ENCODE measurements at places on chromosomes 12 and 14.

GRCh38 chr12:50110762-50111351 is 1.2 kb upstream of the COX14 start:
- peak; percentile 62 for DNase-seq

GRCh38 chr14:61111209-61111665 is 130.2 kb downstream of the SLC38A6 start:
- no peak for DNase-seq

GRCh38 chr12:52655720-52656124 is 3.7 kb upstream of the KRT2 start:
- DNase-seq, result no peak

DNA sequence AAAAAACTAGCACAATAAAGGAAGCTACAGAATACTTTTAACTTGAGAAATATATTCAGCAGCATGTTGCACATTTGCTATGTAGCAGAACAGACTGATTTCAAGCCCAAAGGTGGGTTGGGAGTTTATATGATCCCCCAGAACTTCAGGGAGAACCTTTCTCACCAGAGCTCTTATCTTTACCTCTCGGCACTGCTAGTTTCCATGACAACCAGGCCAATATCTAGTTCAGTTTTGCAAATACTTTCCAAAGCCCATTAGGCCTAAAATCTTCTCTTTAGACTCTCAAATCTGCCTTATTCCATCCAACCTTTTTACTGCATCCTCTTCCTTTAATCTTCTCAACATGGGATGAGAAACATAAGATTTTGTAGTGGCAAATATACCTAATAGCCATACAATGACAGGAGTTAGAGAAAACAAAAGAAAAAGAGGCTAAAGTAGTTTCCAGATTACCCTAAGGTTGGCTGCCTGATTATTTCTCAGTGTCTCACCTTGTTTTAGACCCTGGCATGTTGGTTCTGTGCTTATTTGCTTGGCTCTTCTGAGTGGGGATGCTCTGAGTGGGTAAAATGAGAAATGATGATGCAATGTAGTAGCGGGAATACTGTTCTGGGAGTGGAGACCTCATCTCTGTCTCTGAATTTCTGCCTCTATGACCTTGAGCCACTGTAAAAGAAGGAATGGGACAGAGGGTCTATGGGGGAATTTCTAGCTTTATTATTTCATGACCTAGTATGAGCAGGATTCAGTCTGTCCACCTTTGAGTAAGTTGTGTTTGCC is 427.6 kb upstream of the STXBP6 start:
- DNase-seq, result no peak

GRCh38 chr14:76779221-76780057 is 18.2 kb downstream of the VASH1 start:
- no peak for DNase-seq

DNA sequence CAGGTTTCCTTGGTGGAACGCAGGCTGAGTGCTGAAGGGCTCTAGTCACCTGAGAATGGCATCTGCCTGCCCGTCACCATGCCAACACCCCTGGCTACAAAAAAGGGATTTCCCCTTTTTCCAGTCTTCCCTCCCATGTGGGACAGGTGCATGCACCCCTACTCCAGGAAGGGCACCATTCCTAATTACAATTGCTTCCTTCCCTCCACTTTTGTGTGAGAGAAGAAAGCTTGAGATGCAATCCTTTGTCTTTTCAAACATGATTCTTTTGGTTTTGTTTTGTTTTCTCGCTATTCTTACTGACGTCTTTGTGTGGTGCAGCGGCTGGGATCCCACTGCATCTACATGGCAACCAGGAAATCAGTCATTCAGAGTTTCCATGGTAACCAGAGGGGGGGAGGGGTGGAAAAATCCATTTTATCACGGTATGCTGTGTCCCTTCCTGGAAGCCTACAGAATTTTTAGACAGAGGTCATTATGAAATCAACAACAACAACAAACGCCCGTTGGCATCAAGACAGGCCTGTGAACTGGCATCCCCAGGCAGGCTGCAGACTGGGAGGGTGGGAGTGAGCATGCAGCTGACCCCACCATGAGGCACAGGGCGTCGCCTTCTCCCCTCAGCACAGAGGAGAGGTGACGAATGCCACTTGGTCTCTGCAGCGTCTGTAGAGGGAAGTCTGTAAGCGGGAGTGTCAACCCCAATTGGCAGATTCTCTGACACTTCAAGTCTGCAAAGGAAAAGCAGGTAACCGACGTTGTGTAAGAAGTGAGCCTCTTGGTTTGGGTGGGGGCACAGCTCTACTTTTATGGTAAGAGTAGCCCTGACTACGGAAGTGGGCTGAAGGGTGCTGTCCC is 13.6 kb upstream of the GNG2 start:
- no peak for DNase-seq

DNA sequence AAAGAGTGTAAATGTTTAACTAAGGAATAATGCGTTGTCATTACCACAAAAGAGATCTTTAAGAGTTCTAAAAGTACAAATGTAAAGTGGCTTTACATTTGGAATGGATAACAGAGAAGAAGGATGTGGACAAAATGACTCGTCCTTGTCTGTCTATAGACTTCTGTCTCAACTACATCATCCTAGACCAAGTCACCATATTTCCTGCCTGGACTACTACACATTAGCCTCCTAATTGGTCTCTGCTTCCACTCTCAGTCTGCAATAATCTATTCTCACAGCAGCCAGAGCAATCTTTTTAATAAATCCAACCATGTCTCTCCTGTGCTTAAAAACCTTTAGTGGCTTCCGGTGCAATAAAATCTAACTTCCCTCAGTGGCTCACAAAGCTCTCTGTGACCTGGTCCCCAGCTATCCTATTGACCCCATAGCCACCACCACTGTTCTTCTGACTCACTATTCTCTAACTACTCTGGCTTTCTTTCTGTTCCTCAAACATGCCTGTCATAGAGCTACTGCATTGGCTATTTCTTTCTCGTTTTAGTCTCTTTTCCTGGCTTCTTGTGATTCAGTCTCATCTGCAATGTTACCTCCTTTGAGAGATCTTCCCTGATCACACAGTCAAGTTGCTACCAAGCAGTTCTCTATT is 91.1 kb downstream of the MYF5 start:
- no peak for DNase-seq

GRCh38 chr12:112985642-112986290 is 7.4 kb downstream of the OAS2 start:
- DNase-seq, result no peak

DNA sequence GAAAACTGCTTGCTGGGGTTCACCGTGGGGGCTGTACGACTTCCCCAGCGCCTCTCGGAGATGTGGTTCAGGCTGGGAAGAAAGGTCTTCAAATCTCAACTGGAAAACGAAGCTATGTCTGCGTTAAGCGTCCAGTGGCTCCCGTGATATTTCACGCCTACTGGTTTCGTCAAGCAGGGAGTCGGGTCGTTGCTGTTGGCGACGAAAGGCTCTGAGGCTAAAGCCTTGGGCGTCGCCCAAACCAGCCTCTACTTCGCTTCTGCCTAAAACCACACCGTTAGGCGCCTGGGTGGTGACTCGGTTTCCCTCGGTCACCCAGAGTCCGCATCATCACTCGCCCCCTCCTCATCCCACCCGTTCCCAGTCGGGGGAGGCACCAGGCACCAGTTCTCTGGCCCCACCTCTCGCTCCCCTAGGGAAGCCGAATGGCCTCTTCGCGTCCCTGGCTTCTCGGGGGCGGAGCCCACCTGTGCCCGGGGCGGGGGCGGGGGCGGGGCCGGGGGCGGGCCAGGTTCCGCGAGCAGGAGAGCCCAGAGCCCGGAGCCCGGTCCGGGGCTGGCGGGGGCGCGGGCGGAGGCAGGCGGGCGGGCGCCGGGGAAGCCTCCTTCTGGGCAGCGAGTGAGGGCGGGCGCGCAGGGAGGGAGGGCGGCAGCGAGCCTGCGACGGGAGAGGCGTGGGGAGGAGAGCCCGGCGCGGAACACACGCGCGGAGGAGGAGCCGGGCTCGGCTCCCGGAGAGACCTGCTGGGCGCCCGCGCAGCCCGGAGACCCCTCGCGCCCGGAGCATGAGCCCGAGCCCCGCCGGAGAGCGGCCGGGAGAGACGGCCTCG is at the start of gene B4GALNT3:
B4GALNT3 (plus strand) TSS at position 510 of the 829 bp plus-strand sequence. CDS start 438 bp downstream, outside the sequence.
- peak; percentile 88 for DNase-seq

DNA sequence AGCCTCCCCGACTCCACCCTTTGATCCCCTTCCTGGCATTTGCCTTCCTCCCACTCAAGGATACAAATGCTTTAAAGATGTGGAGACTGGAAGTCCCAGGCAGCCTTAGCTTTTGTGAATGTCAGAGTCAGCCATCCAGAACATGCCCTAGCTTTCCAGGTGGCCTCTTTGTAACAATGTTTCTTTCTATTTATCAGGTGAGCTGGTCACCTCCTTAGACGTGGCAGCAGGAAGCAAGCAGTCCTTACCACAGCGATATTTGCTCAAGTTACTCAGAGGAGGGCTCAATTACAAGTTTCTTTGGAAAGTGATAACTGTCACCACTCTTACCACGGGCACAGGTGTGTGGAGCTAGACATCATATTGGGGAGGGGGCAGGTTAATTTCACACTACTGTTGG is 4.9 kb downstream of the GALNT6 start:
- no peak for DNase-seq

DNA sequence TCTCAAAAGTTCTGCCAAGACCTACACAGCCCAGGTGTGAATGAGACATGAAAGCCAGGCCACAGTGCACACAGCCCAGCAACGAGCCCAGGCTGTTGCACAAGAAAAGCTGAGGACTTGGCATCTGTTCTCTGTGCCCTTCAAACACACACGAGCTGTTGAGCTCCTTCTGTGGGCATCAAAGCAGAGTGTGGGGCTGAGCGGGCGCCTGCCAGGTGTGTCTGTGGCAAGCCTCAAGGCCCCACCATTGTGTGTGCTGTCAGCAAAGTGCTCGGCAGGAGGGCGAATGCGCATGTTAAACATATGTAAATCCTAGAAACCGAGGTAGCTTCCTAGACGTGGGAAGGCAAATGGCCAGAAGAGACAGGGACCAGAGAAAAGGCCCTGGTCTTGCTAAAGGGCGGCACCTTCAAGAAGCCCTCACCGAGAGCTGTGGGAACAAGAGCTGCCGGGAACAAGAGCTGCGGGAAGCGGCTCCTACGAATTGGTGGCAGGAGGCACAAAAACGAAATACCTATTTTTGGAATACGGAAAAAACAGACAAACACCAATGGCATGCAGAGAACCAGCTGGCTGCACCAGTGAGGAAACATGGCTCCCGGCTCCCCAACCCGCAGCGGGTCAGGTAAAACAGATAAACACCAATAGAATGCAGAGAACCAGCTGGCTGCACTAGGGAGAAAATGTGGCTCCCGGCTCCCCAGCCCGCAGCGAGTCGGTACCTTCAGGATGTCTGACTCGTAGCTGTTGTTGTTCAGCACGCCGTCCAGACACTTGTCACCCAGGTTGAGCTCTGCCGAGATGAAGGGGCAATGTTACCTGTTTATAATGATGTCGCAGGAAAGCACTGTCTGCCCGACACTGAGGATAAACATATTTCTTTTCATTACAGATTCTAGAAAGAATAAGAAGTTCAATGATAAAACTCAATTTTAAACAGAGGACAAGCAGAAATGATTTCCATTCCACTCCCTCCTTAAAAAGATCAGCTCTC is 19.0 kb upstream of the GOLGA3 start:
- DNase-seq, result no peak

DNA sequence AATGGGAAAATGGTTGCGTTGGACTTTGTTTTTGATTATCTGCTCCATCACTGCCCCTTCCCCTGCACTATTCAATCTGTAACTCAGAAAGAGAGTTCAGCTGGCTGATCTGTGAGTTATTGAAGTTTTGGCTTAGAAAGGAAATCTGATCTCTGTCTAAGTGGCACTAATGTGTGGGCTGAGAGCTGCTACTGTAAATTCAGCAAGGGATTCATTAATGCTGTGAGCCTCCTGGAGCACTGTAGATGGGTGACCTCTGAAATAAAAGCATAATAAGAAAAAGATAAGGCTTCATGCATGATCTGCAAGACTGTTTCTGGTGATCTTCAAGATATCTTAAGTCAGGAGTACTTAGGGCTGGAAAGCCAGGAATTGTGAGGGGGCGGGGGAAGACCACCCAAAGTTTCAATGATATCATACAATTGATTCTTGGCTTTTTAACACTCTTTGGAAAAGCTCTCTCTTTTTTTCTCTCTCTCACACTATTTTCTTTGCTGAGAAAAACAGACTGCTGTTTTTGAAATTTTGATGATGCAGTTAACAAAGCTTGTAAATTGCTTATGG is 101.1 kb downstream of the C12orf75 start:
- DNase-seq, result no peak

GRCh38 chr14:89330236-89331002 is 86.6 kb downstream of the FOXN3 start:
- no peak for DNase-seq

DNA sequence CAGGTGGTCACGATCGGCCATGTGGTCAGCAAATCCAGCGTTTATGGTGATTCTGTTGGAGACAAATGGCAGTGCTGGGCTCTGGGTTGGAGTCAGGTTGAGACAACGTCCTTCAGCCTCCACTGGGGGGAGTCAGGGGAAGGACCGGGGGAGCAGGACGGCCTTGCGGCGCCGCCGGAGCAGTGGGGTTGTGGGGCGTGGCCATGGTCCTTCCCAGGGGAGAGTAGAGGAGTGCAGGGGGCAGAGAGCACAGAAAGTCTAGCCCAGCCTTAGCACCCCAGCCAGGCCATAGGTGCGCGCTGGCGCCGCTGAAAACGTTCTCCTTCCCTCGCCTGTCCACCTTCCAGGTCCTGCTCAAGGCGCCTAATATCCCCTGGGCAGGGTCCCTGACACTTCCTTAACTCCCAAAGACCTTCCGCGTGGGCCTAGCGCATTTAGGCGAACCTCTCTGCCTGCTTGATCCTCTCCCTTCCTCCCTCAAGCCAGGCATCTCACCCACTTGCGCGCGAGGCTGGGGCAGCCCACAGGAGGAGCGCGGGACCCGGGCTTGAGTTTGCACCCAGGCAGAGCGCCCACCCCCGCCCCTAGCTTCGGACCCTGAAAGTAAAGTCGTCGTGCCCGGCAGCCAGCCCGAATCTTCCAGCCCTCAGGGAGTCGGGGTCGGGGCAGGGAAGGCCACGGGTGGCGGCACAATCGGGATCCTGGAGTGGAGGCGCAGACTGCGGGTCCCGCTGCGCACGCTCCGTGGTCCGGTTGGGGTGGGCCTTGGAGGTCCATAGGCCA is 3.1 kb upstream of the KIF26A start:
- DNase-seq, result no peak
